HEK293T (cell line): ENCODE measurements at places on chromosomes 6 and 20.

DNA sequence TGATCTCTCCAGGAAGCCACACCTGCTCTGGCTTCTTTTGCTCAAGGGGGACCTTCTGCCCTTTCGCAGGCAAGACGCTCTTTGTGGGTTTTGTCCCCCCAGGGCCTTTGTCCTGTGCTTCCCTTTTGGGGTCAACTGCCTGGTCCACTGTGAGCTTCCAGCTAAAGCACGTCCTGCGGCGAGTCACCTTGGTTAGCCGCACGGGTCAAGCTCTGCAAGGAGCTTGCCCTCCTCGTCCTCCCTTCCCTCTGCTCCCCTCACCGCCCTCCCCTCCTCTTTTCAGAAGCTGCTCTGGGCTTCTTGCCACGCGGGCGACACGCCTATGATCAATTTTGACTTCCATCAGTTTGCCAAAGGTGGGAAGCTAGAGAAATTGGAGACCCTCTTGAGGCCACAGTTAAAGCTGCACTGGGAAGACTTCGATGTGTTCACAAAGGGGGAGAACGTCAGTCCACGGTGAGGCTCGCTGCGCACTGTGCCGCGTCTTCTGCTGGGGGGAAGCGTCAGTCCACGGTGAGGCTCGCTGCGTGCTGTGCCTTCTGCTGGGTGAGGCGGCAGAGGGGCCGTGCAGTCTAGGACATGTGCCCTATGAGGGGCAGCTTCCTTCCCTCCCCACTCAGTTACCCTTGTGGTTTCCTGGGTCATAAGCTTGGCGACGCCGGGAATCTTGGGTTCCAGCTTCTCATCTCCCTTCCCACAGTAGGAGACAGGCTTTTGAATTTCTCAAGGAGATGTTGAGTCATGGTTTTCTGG is 80.2 kb downstream of the SYNJ2 start:
- no peak for DNase-seq

DNA sequence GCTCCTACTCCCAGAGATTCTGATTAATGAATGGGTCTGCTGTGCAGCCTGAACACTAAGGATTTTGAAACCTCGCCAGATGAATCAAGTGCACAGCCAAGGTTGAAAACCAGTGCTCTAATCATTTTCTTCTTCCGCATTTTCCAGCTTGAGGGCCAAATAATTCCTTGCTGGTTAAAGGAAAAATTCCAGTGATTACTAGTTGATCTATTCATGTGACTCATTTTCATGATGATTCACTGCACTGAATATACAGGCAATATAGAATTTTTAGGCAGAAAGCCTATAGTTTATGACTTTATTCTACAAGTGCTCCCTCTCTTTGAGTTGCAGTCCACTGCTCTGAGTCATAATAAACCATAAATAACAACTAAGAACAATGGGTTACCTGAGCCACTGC is 80.6 kb upstream of the PROKR2 start:
- DNase-seq = no peak

- DNase-seq = no peak
Observed at GRCh38 chr6:26360451-26361416, 4.3 kb upstream of the BTN3A2 start.

DNA sequence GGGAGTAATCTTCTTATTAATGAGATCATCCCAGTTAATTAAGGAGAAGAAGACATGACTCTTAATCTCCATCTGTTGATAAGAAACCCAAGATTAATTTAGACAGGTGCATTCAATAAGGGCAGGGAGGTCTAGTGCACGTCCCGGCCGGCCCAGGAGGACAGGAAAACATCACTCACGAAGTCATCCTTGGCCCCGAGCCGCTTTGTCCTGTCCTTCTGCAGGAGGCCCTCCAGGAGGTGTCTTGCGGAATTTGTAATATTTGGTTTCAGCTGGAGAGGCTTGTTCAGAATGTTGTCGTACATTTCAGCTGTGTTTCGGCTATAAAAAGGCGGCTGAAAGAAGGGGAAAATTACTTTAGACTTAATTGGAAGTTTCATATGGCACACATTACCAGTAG is 118.4 kb upstream of the SLC2A12 start:
- DNase-seq = no peak
